ENCODE measurements at places on chromosomes 6 and 20.

DNA sequence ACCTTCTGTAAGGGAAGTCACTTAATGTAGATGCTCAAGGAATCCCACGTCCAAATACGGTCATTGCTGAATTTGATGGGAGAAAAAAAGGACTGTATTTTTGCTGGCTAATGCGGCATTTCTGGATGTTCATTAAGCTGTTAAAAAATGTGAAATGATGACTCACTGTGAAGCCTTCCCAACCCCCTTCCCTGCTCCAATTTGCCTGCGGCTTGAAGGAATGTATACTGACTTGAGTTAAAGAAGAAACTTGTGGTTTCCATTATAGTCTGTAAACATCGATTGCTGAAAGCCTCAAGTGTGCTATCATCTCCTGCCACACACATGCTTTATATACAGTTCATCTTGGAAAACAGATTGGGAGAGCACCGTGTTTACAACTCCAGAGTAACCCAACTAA, 249.1 kb upstream of the JAG1 start:
- DNase-seq: no peak

DNA sequence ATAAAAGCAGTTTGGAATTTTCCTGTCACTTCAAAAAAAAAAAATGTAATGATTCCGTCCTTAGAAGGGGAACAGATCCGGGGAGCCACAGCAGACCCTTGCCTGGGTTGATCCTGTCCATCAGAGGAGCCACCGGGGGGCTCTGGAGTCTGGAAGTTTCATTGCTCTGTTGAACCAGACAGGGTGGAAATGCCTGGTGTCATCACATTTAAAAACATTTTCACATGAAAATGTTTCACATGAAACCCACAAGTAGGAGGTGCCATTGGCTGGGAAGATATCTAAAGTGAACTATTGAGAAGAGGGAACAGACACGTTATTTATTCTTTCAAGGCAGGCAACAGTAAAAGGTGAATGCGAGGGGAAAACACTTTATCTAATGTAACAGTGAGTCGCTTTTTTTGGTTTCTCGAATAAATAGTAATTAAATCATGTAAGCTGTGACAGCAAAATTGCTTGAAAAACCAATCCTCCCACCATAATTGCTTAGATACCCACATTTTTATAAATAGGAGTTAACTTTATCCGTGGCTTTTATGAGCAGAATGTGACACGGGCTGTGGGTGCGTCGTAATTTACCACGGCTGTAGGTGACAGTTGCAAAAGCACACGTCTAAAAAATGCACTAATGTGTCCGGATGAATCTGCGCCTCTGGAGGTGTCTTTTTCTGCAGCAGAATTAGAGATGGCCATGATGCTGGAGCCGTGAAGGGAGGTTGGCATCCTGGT, 323.4 kb downstream of the TAF4 start:
- no peak for DNase-seq

- no peak for DNase-seq
These were observed 46.2 kb downstream of the PREX1 start for GRCh38 chr20:48781634-48782033.

GRCh38 chr6:167973148-167973885, 24.2 kb upstream of the KIF25 start:
- no peak for DNase-seq

DNA sequence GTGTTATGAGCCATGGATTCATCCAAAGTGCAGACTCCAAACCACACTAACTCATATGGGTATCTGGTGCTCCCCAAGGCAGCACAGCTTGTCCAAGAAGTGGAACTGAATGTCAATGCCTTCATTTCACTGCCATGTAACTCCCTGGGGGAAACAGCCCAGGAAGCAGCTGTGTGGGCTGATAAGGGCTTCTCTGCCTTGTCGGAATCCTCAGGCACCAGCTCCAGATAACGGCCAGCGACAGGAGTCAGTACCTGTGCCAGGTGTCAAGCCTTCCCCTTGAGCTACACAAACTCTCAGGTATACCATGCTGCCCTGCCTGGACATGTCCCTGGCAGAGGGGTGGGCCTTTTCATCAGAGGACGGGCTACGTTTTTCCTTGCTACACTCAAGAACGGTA, 751.9 kb upstream of the CHD6 start:
- DNase-seq: no peak

GRCh38 chr6:157538168-157538567, 157.2 kb downstream of the ZDHHC14 start:
- no peak for DNase-seq

DNA sequence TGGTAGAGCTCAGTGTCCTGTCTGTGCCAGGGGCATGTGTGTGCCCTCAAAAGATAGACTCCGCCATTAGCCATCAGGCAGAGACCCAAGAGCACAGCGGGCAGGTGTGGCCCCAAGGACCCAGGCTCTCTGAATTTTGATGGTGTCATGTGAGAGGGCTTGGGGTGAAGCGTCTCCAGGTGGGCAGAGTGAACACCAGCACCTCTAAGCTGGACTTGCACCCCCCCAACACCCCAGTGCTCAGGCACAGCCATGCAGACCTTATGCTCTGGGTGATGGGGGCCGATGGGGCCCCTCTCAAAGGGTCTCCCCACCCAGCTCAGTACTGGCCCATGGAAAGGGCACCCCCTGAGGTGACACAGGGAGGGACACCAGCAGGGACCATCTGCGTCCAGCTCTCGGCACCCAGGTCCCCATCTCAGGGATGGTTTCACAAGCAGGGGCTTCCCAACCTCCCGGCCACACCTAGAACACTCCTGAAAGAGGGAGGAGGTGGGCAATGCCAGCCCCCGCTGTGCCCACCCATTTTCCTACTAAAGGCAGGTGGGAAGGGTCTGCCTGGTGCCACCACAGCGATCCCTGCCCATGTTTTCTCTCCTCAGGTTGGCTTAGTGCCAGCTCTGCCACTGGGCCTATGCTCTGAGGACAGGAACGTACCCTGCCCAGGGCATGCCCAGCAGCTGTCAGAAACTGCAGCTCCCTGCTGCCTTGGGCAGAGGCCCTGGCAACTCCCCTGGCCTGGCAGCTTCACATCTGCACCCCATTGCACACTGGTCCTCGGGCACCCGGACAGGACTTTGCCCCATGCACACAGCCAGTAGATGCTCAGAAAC, 3.5 kb downstream of the CST7 start:
- DNase-seq: no peak

DNA sequence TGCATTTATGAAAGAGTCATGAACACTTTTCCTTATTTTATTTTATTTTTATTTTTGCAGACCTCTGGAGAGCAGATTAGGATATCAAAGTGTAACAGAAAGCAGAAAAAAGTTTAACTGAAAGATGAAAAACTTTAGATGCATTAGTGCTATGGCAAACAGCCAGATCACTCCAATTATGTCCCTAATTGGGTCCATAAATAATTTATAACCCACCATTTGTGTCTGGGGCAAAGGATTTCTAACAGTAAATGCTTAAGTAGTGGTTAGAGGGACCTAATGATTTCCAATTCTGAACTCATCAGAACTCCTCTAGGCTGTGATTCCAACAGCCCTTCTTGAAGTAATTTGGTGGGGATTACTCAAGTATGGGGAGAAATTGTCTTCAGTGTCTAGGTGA, 93.7 kb upstream of the PROKR2 start:
- no peak for DNase-seq

GRCh38 chr6:47714802-47715201, 16.4 kb downstream of the ADGRF4 start:
- DNase-seq: peak; percentile 50
